ENCODE measurements at places on chromosomes 7 and 10.

DNA sequence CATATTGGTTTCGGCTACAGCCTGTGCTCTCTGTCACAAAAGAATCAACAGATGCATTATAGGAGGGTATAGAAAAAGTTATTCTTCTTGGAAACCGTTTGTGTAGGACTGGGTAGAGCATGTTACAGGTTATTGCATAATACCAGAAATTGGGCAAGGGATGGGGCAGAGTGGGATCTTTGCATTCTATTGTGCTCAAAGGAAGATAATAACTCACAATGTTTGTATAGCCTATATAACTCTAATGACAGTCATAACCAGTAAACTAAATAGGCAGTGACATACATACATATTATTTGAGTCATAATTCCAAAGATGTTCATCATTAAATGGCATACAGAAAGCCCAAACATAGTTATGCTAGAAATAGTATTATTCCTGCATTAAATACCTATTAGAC is 179.7 kb downstream of the XPNPEP1 start:
- DNase-seq = no peak

- DNase-seq = no peak
Measured at GRCh38 chr10:15829495-15829894, 30.8 kb downstream of the MINDY3 start.

- no peak for DNase-seq
Measured at GRCh38 chr7:154794147-154794780, 208.7 kb downstream of the PAXIP1 start.

- DNase-seq = peak; percentile 35
Measured at GRCh38 chr7:38893061-38893460, 15.9 kb downstream of the VPS41 start.

DNA sequence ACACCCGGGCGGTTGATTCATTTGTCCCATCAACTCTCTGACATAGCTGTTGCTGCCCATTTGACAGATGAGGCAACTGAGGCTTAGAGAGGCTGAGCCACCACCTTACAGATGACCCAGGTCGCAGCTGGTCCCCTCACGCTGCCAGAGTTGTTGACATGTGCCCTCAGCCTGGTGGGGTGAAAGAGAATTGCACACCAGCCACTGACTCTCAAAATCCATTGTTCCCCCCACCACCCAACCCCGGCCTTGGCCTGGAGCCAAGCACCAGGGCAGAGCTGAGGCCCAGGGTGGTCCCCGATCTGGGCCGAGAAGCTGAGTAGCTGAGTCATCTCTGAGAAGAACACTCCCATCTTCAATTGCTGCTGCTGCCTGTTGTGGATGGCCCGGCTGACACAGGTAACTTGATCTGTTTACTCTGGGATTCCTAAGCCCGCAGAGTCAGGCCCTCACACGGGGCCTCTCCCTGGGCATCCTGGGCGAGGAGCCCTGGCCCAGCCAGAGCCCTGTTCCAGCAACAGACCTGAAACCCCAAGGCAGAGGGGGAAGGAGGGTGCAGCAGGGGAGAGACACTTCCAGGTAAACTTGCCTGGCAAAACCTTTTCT is 27.5 kb downstream of the PVRIG start:
- DNase-seq = peak; percentile 55

- DNase-seq = no peak
Measured at GRCh38 chr10:124149189-124150042, 56.0 kb upstream of the CHST15 start.

DNA sequence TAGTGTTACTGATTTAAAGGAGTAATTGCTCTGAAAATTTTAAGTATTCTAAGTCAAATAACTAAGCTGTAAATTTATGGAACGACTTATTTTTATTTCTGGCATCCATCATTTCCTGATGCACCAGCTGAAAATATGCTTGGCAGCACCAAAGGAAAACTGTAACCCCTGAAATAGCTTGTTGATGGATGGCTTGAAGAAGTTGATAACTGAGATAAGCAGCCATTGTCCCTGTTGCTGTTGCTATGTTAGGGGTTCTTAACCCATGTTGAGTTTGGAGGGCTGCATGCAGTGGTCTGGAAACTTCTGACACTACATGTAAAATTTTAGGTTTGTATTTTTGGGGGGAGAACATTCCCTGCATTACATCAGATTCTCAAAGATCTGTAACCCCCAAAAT is 30.6 kb downstream of the RPA3 start:
- DNase-seq = no peak

GRCh38 chr10:22740180-22740579 is 25.8 kb upstream of the PIP4K2A start:
- peak; percentile 71 for DNase-seq

GRCh38 chr7:113873554-113874151 is 45.2 kb downstream of the PPP1R3A start:
- DNase-seq = no peak

GRCh38 chr7:18087687-18088078 is 60.0 kb upstream of the PRPS1L1 start:
- no peak for DNase-seq

GRCh38 chr7:93119191-93119905 is 1.6 kb upstream of the SAMD9 start:
- no peak for DNase-seq

GRCh38 chr7:142832417-142832816 is 22.5 kb upstream of the EPHB6 start:
- DNase-seq = peak; percentile 41

- no peak for DNase-seq
Measured at GRCh38 chr10:49596836-49597235, 13.3 kb upstream of the SLC18A3 start.

DNA sequence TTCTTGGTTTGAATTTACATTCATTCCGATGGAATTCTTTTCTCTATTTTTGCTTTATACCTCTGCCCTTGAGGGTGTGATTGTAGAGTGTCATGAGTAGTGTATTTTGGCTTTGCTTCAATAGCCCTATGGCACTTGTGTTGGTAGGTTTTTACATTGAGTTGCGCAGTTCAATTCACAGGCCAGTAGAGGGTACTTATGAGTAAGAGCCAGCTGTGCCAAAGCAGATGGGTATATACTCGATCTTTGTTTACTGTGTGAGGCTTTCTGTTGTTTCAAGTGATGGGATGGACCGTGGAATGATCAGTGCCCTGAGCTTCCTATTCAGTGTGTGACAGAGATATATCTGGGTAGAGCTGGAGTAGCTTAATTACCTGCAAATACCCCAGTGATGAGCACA is 4.3 kb upstream of the AKR1C3 start:
- DNase-seq = peak; percentile 51

DNA sequence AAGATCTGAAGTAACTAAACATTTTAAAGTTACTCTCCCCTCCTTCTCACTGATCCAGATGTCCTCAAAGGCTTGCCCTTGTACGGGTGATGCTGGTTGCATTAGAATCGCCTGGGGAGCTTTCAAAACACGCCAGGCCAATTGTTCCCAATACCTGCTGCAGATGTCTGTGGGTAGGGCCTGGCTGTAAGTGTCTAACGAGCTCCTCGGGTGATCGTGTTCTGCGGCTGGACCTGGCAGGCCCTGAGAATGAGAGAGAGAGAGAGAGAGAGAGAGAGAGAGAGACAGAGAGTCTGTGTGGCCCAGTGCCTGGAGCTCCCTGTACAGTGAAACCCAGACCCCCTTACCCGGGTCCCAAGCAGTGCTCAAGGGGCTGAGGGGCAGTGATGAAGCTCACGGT is 8.4 kb downstream of the COL13A1 start:
- no peak for DNase-seq

- DNase-seq = no peak
Measured at GRCh38 chr10:121558238-121558637, 40.0 kb downstream of the FGFR2 start.

DNA sequence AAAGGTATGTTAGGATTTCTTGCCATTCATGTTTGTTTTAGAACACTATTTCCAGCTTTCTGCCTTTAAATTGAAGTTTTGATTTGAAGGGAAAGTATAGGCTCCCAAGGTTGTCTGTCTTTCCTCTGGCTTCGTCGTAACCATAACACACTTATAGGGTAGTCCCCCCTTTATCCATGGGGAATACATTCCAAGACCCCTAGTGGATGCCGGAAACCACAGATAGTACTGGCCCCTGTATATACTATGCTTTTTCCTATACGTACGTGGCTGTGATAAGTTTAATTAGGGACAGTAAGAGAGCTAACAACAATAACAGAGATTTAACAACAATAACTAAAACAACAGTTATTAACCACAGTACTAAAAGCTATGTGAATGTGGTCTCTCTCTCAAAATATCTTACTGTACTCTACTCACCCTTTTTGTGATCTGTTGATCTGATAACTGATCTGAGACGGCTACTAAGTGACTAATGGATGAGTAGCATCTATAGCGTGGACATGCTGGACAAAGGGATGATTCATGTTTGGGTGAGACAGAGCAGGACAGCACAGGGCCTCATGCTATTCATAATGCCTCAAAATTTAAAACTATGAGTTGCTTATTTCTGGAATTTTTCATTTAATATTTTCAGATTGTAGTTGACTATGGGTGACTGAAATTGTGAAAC is 273.1 kb downstream of the AUTS2 start:
- DNase-seq = peak; percentile 91

- DNase-seq = no peak
Measured at GRCh38 chr10:116710076-116710475, 32.3 kb downstream of the HSPA12A start.

DNA sequence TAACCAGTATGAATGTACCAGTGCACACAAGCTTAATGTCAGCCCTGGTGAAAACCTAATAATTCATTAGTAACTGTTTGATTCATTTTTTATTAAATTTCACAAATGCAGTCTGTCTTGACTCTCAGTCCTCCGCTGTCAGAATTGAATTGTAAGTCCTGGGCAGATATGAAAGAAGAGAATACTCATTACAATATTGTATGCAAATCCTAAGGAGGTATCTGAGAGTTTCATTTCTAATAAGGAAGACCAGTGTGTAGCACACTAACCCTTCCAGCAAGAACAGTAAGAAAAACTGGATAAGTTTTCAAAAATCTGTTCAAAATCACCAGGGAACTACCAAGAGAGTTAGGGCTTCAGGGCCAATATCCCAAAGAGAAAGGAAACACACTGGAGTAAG is 652.1 kb downstream of the SUGCT start:
- no peak for DNase-seq

DNA sequence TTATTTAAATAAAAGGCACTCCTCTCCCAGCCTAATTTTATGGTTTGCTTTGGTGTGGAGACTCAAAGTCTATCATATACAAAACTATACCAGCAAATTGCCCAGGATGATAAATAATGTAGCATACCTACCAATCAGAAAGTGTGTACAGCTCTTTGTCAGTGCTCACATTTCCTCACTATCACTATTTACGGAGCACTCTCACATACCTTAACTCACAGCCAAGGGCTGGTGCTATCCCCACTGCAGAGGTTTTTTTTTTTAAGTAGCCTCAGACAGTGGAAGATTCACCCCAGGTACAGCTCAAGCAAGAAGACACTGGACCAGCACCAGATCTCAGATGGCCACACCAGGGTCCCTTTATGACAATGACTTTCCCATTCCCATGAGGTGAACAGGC is 2.5 kb downstream of the PDLIM1 start:
- no peak for DNase-seq

GRCh38 chr10:49024484-49024883 is 84.8 kb upstream of the LRRC18 start:
- no peak for DNase-seq

- DNase-seq = peak; percentile 48
Measured at GRCh38 chr10:17820943-17821342, 11.8 kb downstream of the MRC1 start.

- no peak for DNase-seq
Measured at GRCh38 chr10:96747734-96748550, 27.6 kb upstream of the PIK3AP1 start.

Measured in fibroblast of mammary gland (primary cell).